HEK293T (cell line): ENCODE measurements at places on chromosomes 7 and 10.

DNA sequence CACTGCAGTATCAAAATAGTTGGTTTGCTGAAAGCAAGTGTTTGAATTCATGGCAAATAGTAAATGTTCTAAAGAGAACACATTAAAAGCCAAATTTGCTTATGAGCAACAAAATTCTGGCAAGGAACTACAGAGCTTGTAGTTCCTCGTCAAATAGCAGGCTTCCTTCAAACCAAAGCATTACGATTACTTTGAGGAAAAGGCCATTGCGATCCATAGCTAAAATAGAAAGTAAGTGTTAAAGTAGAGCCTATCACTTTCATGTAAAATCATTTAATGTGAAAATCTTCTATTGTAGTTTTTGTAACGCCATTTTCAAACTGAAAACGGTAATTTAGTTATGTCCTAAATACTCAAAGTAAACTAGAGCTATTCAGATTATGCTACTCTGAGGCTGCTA is 20.1 kb downstream of the CACNA2D1 start:
- no peak for DNase-seq

GRCh38 chr10:35855155-35855947 is 213.3 kb upstream of the FZD8 start:
- no peak for DNase-seq

DNA sequence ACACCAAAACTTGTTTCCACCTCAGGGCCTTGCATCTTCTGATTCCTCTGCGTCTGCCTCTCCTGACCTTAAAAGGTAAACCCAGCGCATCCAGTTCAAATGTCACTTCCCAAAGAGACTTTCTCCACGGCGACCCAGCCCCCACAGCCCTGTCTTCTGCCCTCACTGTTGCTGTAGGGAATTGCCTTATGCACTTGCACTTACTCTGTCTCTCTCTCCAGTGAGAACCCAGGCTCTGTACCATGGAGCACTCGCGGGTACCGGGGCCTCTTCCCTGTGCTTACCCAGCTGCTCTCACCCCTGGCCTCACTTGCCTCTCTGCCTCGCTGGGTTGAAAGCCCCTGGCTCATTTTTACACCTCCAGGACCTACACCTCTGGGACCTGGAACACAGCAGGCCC is 48.4 kb downstream of the AOC1 start:
- DNase-seq, result no peak

DNA sequence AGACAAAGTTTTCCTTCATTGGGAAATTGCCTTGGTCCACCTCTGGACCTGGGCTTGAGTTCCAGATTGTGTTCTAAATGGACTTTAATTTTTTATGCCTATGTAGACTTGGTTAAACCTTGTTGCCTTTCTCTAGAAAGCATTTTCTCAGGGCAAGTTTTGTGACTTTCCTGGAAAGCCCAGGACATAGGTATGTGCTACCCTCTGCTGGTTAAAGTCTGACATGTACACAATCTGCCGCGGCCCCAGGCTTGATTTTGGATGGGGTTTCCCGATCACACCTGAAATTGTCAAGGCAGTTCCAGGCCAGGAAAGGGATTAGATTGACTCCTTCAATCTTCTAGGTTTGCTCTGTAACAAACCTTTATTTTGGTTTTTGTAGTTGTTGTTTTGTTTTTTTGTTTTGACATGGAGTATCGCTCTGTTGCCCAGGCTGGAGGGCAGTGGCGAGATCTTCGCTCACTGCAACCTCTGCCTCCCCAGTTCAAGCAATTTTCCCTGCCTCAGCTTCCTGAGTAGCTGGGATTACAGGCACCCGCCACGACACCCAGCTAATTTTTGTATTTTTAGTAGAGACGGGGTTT is 14.1 kb upstream of the AKR1B10 start:
- peak; percentile 80 for DNase-seq

DNA sequence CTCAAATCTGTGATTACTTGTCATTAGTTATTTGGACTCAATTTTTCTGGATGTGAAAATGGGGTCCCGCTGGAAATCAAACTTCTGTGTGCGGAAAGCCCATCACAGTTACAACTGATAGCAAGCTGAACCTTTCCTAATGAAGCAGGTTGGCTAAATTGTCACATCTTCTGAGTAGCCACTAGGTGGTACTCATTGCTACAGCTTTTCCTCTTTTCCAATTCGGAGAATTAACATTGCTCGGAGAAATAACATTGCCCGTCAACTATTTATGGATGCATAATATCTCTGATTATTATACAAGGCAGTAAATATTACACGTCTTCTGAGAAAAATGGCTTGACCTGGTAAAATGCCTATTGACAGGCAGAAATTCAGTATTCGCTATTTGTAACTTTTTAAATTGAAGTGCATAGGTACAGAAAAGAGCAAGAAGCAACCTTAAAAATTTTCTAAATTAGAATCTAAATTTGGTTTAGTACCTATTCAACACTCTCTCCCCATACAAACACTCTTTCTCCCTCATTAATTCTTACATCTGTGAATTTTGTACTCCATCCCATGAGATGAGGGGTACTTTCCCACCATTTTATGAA is 17.3 kb upstream of the BLOC1S2 start:
- DNase-seq, result peak; percentile 71

- DNase-seq, result no peak
Observed at GRCh38 chr10:43411536-43411935, 2.5 kb upstream of the HNRNPF start.

DNA sequence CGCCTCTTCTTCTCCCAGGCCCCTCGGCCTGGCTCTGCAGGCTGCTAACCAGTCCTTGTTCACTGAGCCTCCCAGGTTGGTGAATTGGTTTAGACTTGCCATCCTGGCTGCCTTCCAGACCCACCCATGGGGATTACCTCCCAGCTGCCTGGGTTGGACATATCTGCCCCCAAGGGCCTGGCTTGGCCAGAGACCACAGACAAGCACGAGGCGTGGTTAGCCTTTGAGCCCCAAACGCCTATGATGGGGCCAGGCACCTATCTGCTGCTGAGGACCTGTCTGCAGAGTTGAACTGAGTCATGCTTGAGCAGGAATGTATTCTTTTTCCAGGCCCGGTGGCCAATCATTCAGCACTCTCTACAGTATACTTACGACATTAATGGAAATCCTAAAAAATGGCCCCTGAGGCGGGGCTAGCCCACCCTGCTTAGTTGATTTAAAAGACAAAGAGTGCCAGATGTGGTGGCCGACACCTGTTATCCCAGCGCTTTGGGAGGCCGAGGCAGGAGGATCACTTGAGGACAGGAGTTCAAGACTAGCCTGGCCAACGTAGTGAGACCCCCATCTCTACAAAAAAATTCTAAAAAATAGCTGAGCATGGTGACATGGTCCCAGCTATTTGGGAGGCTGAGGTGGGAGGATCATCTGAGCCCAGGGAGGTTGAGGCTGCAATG is 361.5 kb downstream of the FRMD4A start:
- DNase-seq, result no peak

DNA sequence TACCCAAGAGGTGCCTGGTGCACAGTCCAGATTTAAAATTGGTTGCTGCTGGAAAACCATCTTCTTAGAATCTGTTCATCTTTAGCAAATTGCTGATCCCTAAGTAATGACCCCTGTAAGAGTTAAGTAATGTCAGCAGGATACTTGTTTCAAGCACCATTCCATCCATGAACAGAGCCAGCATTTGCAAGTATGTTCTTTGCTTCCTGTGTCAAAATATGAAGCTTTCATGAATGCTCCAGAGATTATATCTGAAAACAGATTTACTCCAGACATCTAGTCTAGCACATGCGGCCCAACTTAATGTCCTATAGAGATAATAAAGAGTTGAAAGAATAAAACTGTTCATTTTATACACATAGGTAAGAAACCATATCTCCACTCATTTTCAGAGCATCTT is 98.7 kb upstream of the ZNF438 start:
- DNase-seq, result no peak

- peak; percentile 98 for DNase-seq
Observed at GRCh38 chr7:100119072-100119969, at the start of the genes CNPY4 and TAF6. Gene CNPY4 (plus strand): TSS chr7:100119634. CDS start chr7:100119745, 111 bp downstream. Gene TAF6 (minus strand): TSS chr7:100119358. CDS start chr7:100114209, 5,149 bp downstream.

DNA sequence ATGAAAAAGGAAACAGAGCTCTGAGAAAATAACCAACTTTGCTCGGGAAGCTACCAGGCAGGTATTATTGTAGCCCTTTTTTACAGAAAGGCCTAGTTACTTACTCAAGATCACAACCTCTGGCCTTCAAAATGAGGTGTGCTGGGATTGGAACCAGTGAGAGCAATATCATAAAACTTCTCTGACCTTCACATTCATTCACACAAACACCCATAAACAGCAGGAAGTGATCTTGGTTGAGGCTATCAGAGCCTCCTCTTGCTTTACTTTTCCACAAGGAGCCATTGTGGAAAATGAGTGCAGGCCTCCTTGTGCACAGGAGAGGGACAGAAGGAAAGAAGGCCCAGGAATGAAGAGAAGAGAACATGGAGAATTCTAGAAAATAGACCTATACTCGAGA is 204.5 kb upstream of the NPVF start:
- no peak for DNase-seq

- DNase-seq, result no peak
Observed at GRCh38 chr7:16345979-16346958, 75.1 kb downstream of the CRPPA start.

- DNase-seq, result no peak
Observed at GRCh38 chr7:24075426-24075810, 208.6 kb upstream of the NPY start.

DNA sequence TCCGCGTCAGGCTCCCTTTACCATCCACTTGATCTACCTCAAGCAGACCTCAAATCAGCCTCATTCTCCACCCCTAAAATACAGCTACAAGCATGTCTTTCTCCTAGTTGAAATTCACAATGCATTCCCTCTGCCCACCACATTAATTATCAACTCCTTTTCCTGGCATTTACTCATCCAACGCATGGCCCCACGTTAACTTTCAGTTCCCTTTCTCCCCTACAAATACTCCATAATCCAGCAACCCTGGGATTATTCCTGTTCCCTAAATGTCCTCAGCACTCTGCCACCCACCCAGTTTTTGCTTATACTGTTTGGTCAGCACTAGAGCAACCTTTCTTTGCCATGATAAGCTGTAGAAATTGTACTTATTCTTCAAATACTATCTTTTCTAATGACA is 5.7 kb upstream of the VIM start:
- no peak for DNase-seq

DNA sequence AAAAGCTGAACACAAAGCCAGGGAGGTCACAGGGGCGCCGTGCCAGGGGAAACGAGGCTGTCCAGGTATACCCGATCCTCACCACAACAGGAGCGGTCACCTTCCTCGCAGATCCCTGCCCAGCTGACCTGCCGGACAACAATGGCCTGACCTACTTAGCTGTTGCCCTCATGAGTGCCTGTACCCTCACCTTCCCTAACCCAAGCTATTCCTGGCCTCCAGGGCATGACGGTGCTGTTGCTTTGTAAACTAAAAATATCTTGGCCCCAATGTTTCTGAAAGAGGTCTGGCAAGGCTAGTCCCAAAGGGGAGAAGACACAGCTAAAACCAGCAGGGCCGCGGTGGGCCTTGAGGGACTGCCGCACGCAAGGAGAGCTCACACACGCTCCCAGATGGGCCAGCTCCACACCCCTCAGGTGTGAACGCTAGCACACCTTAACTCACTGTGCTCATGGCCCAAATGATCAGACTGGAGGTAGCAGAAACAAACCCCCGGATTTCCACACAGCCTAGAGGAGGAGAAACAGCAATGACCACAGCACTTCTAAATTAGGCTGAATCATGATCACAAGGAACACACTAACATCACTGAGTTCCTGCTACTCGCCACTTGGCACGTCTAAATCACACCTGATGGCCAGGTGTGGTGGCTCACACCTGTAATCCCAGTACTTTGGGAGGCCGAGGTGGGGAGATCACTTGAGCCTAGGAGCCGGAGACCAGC is 66.3 kb upstream of the CYTH3 start:
- DNase-seq, result no peak

- no peak for DNase-seq
Observed at GRCh38 chr10:36362257-36362656, 720.2 kb upstream of the FZD8 start.

DNA sequence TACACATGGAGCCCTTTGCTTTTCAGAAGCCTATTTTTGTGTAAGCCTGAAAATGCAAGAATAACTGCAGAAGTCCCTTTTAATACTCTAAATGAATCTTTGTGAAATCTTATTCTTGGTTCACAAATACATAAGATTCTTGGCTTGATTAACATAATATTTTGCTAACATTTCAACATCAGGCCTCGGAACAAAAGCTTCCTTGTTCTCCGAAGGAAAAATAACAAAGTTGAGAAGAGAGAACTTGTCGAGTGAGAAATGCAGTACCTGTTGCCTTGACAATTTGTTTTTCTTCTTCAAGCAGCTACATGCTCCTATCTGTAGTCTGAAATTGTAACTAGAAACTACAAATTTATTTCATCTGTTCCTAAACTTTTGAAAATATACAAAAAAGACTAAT is 8.5 kb downstream of the NT5C2 start:
- DNase-seq, result no peak
